Stimulated activated CD4-positive, alpha-beta T cell treated with anti-CD3 and anti-CD28 coated beads, Interleukin-1b, Interleukin-23, amount 100 ng/mL, for 1 hour (primary cell): ENCODE measurements at places on chromosomes 4 and X.

GRCh38 chr4:171956678-171957077 is 143.5 kb downstream of the GALNTL6 start:
- no peak for DNase-seq

GRCh38 chr4:11081006-11081405 is 347.7 kb downstream of the HS3ST1 start:
- no peak for DNase-seq

DNA sequence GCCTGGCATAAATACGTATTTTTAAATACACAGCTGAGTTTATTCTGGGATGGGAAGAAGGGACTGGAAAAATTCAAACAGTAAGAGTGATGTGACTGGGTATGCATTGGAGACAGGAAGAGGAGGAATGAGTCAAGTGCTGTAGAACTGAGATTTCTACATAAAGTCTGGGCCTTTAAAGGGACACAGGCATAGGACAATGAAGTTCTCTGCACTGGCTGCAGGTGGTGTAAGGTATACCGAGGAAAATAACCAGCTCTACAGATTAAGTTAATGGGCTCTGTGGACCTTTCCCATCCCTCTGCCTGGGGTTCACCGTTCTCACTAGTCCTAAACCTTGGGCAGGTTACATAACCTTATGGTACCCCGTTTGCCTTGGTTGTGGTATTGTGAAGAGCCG is 68.7 kb downstream of the DHX15 start:
- DNase-seq = no peak

GRCh38 chr4:113618205-113618604 is 143.3 kb downstream of the CAMK2D start:
- no peak for DNase-seq
